Suppressor macrophage treated with lipopolysaccharide for 1 hour (primary cell): ENCODE measurements at places on chromosomes 16 and 17.

GRCh38 chr16:22732400-22732799 lies 81.6 kb upstream of the HS3ST2 start:
- DNase-seq: peak; percentile 18

DNA sequence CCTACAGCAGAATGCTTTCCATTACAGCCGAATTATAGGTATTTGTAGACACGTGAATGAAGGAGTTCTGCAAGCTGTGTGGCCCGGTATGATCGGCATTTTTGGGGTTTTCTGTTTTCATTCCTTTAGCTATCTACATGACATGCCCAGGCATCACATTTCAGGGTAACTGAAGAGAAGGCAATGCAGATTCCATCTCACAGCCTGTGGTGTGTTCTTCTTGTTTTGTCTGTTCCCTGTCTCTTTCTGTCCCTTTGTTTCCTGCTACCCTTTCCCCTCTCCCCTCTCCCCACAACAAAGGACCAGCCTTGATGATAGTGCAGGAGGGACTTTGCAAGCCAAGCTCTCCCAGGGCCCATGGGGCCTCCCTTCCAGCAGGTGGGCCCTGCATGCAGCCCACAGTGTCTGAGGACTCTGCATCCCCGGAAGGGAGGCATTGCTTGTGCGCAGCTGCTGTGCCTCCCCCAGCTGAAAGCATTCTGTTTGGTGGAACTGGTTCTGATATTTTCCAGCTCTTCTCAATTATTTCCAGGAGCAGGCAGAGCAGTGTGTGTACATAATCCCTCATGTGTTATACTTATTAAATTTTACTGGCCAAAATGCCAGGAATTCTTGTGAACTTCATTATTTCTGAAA lies 207.4 kb downstream of the RPTOR start:
- DNase-seq: no peak

- no peak for DNase-seq
Measured at GRCh38 chr17:15453782-15454181, 13.6 kb downstream of the CDRT4 start.

DNA sequence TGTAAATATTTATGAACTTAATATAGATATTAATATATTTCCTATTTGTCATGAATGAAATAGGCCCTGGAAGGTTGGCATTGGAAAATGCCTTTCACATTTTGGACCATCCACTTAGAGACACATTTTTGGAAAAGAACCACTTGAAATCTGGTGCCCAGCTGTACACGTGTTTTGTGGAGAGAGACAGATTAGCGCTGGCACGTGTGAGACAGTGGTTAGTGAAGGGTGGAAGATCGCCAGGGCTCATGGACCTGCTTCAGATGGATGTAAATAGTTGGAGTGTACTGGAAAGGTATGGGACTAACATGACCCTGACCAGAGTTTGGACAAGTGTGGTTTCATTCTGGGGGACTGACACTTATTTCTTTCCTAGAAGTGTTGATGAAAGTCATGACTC lies 222.9 kb downstream of the PRKCA start:
- DNase-seq: no peak

GRCh38 chr17:66451188-66452149 lies 149.1 kb downstream of the PRKCA start:
- DNase-seq: no peak

DNA sequence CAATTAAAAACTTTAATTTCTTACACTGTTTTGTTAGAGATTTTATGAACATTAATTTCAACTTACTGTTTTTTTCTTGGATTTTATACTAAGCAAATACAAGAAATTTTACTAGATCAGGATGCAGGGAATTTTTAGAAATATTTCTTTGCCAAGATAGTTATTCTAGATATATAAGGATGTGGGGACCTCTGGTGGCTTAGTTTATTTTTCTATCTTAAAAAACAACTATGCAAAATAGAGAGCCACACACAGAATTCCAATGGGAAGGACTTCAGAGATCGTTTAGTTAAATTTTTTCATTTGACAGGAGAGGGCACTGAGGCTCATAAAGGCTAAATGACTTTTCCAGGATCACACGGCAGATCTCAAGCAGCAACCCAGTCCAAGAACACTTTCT lies 23.0 kb upstream of the CAPNS2 start:
- DNase-seq: peak; percentile 57

DNA sequence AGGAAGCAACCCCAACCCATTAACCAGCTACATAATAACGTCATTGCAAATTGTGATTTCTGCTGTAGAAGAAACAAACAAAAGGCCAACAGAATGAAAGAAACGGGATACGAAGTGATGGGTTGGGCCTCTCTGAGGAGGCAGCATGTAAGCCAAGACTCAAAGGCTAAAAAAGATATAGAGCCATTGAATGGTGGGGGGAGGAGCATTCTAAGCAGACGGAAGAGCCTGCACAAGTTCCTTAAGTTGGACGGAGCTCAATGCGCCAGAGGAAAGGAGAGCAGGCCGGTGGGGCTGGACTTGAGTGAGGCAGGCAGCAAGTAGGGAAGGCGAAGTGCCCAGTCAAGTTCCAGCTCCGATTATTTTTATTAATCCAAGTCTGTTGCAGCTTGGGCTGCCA lies 160.3 kb downstream of the SHISA9 start:
- no peak for DNase-seq

DNA sequence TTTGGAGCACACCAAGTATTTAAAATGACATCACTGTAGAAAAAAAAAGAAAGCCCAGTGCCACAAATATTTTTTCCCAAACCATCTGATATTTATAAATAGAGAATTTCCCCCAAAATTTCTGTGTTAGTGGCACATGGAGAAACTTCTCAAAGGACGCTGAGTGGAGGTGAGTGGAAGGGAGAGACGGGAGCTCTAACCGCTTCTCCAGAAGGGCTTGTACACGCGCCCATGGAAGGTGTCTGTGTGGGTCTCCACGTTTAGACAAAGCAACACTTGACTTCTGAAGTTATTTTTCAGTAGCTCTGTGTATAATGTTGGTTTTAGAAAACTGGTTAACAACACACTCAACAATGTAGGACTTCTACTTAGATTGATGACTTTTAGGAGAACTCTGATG lies 1.0 kb downstream of the MYOCD start:
- no peak for DNase-seq

- DNase-seq: no peak
Measured at GRCh38 chr16:35196313-35196712, 1736.9 kb downstream of the TP53TG3F start.

DNA sequence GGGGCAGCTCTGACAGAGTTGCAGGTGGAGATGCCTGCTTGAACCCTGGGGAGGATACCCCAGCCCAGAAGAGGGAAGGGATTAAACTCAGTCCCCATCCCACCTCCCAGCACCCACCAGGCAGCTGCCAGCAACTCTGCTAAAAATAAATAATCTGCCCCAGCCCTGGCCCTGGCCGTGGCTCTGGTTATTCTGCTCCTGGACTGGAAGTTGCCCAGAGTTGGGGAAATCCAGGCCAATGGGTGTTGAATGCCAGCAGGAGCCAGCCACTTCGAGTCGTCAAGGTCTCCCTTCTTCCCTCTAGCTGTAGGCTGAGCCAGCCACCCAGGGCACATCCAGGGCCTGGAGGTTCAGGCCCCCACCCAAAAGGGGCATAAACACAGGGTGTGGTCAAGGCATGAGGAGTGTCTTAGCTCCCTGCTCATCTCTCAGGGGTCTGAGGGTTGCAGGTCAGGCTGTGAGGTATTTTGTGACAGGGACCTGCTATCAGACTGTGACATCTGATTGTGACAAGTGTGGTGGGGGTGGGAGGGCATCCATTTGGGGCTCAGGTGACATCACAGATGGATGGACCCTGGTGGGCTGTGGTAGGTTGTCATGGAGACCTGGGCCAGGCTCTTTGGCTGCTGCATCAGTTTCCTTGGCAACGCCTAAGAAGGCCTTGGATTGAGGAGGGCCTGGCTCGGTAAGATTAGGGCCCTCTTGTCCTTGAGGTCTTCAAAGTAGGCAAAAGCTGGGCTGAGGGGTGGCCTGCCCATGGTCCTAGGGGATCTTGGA lies 1.0 kb upstream of the RRAD start:
- no peak for DNase-seq

GRCh38 chr17:83055911-83056582 lies 23.4 kb upstream of the METRNL start:
- peak; percentile 86 for DNase-seq

GRCh38 chr16:6331770-6332169 lies 1000.9 kb upstream of the RBFOX1 start:
- DNase-seq: no peak

GRCh38 chr17:7014995-7015958 lies 2.9 kb downstream of the RNASEK start:
- DNase-seq: peak; percentile 79

GRCh38 chr17:69878661-69879060 lies 196.4 kb upstream of the KCNJ16 start:
- peak; percentile 82 for DNase-seq

DNA sequence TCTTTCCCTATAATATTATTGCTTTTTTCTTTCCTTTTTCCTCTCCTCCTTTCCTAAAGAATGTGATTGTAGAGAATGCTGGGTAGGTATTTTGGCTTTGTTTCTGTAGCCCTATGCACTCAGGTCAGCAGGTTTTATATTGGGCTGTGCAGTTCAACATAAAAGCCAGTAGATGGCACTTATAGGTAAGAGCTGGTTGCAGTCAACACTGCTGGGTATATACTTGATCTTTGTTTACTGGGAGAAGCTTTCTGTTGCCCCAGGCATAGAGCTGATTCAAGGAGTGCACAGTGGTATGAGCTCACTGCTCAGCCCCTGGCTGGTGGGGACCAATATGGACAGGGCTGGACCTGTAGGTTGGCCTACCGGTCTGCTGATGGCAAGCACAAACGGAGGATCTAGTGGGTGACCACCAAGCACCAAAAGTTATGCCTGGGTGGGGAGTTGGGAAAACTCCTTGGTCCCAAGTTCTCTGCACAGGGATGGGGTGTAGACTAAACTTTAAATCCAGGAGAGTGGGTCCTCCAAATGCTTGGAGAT lies 378.9 kb downstream of the PMP22 start:
- DNase-seq: no peak

DNA sequence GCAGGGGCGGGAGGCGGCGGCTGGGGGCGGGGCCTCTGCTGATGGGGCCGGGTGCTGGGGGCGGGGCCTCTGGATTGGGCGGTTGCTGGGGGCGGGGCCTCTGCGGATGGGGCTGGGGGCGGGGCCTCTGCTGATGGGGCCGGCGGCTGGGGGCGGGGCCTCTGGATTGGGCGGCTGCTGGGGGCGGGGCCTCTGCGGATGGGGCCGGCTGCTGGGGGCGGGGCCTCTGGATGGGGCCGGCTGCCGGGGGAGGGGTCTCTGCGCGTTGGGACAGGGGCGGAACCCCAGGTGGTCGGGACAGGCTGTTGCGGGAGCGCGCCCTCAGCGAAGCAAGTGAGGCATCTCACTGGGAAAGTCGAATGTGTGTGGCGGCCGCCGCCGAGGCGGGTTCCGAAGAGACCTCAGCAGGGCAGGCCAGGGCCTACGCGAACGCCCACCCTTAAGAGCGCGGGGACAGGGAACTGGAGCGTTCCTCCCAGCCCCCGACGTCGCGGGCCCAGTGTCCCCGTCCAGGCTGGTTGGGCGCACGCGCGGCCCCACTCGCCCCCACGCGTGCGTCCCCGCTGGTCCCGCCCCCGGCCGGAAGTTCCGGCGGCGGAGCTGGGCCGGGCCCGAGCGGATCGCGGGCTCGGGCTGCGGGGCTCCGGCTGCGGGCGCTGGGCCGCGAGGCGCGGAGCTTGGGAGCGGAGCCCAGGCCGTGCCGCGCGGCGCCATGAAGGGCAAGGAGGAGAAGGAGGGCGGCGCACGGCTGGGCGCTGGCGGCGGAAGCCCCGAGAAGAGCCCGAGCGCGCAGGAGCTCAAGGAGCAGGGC lies at the start of gene STUB1:
Gene STUB1, plus strand, starts transcription at position 597 of the 811 bp plus-strand sequence. Its CDS starts 116 bp downstream, at position 713.
- DNase-seq: peak; percentile 96

DNA sequence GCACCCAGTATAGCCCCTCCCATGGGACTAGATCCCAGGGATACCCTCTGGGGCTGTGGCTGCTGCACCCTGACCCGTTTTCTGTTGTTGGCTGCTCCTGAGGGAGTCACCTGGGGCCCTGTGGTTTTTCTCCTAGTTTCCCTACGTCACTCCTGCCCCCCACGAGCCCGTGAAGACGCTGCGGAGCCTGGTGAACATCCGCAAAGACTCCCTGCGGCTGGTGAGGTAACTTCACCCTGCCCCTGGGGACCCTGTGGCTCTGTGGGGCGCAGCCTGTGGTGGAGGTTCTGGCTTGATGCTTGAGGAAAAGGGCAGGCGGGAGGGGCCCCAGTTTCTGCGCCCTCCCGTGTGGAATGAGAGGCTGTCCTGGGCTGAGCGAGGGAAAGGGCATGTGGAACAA lies 27.2 kb downstream of the MGRN1 start:
- DNase-seq: no peak

DNA sequence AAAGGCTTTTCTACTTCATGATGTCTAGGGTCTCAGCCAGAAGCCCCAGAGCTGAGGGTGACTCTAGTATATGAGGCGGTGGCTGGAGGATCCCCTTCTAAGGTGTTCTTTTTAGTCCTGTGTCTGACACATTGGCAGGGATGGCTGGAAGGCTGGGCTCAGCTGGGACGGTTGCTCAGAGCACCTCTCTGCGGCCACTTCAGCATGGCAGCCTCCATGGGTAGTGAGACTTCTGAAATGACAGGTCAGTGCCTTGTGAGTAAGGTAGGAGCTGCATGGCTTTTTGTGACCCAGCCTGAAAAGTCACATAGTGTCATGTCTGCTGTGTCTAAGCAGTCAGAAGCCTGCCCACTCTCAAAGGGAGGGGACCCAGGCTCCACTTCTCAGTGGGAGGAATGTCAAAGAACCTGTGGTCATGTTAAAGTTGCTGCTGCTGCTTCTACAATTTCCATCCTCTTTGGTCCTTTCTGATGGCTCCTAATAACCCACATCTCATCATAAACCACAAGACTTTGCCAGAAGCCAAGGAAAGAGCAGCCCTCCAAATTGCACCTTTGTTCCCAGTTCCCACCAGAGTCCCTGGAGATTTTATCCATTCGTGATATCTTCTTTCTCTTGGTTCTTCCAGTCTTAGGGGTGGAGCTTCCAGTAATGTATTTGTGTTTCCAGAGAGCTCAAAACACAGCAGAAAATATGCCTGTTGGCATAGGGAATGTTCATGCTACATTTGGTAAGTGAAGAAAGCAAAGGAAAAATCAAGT lies 15.4 kb upstream of the KCNG4 start:
- no peak for DNase-seq

GRCh38 chr16:10935226-10935915 lies 6.9 kb downstream of the DEXI start:
- DNase-seq: no peak
